ENCODE measurements at places on chromosomes 3 and 15.

DNA sequence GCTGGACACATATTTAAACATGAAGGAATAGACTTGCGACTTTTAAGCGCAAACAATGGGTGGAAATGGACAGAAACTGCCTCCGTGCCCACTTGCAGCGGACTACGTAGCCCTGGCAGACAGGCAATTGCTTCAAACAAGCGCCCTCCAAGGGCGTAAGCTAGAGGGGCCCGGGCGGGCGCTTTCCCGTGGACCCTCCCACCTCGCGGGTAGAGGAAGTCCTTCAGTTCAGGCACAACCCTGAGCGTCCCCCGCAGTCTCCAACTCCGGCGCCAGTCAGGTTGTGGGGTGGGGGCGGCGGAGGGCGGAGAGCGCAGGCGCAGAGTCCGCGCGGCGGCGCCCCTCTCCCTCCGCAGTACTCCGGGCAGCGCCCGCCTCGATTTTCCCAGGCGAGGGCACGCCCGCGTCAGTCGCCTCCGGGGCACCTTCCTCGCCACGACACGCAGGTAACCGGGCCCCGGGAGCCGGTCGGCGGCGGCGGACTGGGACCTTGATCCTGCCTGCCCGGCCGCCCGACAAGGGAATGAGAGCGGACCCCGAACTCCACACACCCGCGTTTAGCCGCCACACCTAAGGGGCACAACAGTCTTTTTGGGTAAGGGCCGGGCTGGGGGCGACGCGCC lies at the start of gene SLC35G2:
Gene SLC35G2 (plus strand): TSS at position 358 of the 623 bp plus-strand sequence. CDS start 35,335 bp downstream, outside the sequence.
- peak; percentile 32 for DNase-seq

DNA sequence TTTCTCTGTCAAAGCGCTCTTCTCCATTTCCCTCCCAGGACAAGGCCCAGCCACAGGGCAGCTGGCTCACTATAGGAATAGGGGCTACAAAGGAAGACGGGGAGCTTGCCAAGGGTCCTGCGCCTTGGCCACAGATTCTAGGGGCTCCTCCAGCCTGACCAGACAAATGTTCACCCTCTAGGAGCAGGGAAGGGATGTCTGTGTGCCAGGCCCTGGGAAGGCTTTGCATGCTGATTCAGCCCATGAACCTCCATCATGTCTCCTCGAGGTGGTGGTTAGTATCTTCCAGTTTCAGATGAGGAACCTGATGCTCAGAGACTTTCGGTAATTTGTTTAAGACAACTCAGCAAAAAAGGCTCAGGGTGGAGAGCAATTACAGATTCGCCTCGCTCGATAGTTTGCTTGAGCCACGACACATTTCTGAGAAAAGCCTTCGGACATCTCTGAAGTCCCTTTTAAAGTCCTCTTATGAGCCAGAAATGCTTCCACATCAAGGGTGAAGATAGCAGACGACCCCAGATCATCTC lies 110.0 kb downstream of the XXYLT1 start:
- no peak for DNase-seq

- peak; percentile 54 for DNase-seq
These were observed 50.8 kb upstream of the RPL32 start for GRCh38 chr3:12891985-12892839.

GRCh38 chr3:47896736-47897135 lies 93.8 kb downstream of the DHX30 start:
- no peak for DNase-seq

GRCh38 chr15:53918180-53919079 lies 59.8 kb upstream of the UNC13C start:
- no peak for DNase-seq

- DNase-seq, result peak; percentile 50
These were observed 23.7 kb downstream of the CFAP92 start for GRCh38 chr3:128969993-128970739.

DNA sequence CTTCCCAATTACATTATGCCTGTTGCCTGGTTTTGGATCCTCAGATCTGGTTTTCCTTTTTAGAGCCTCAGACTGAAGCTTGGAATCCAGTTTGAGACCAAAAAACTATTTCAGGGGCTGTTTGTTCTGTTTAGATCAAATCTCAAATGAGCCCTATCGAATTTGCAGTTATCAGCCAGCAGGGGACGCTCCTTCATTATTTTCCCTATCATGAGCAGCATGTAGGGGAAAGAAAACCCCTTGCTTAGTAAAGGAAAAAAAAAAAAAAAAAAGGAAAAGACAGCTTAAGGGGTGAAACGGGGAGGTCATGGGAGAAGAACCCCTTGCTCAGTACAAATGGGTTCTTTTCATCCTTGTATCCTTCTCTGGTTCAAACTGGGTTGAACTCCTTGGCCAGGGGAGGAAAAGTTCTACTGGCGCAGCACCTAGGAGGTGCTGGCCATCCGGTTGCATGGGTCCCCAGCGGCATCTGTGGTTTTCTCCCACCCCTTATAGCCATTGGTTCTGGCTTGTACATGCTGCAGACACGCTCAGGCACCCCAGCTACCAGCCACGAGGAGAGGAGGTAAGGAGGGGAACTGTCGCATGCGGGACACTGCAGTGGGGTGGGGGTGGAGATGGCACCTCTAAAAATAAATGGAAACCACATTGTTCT lies 1375.1 kb upstream of the ALCAM start:
- no peak for DNase-seq

- no peak for DNase-seq
These were observed 27.0 kb upstream of the IREB2 start for GRCh38 chr15:78411061-78411460.

DNA sequence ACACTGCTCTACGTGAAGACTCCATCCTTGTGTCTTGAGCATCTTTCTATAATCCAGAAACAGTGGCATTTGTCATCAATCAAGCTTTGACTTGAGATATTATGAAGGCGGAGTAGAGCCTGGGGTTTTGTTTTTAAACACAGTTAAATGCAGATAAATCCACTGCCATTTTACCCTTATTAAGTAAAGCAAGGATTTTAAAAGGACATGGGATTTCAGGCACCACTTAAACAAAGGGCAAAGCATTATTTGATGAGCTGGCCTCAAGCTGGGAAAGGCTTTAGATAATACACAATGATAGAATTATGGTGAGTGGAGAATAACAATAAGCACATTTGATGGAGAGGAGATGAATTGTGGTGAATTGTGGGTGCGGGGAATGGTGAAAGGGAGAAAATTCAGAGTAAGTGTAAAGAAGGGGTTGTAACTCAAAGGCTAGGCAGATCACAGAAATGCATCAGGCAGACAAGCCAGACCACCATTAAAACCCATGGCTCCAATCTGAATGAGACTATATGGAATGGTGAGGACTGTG lies 54.9 kb upstream of the GLCE start:
- DNase-seq, result no peak

DNA sequence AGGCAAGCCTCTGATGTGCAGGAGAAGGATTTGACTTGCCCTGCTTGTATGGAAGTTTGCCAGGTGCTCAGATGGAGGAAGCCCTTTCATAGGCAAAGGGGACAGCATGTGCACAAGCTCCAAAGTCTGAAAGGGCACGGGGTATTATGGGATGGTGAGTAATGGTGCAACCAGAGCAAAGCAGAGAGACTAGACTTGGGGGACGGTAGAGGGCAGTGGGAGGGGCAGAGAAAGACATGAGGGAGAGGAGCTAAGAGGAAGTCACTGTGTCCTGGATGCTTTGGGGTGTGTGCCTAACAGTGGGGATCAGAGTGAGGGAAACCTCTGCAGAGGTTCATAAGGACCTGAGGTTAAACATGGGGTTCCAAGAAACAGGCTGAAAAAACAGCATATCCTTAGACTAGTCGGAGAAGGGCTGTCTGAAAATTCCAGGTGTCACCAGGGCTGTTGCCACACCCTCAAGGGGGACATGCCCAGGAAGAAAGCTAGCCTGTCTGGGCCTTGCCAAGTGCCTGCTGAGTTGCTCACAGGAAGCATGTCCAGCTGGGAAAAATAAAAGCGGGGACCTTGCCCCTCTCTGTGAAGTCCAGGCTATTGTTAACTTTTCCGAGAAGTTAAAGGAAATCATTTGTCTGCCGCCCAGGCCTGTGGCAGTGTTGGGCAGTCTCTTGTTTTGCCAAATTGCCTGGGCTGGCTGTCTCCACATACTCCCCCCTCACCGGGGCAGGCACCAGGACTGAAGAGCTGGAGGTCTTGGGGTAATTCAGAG lies 47.1 kb downstream of the HRH1 start:
- no peak for DNase-seq

DNA sequence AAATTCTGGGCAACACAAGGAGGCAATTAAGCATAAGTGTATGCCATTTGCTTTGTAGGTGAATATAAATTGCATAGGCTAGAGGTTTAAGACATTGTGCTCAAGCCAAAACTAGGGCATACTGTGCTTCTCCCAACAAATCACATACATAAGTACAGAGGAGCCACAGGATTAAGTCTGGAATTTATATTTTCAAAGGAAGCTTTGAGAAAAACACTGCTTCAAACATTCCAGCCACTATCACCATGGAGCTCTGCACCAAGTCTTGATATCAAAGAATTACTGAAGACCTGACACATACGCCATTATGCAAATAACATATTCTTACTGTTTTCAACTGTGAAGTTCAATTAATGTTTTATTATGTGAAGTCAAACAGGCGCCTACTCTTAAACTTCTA lies 119.4 kb upstream of the NPHP3 start:
- DNase-seq, result no peak

GRCh38 chr3:13878281-13879101 lies 1.4 kb downstream of the WNT7A start:
- DNase-seq, result no peak

GRCh38 chr15:45486317-45486716 lies 36.2 kb downstream of the SLC30A4 start:
- no peak for DNase-seq

GRCh38 chr3:180391001-180391400 lies 211.0 kb upstream of the TTC14 start:
- no peak for DNase-seq

GRCh38 chr3:141779667-141780066 lies 16.5 kb downstream of the GRK7 start:
- DNase-seq, result no peak

DNA sequence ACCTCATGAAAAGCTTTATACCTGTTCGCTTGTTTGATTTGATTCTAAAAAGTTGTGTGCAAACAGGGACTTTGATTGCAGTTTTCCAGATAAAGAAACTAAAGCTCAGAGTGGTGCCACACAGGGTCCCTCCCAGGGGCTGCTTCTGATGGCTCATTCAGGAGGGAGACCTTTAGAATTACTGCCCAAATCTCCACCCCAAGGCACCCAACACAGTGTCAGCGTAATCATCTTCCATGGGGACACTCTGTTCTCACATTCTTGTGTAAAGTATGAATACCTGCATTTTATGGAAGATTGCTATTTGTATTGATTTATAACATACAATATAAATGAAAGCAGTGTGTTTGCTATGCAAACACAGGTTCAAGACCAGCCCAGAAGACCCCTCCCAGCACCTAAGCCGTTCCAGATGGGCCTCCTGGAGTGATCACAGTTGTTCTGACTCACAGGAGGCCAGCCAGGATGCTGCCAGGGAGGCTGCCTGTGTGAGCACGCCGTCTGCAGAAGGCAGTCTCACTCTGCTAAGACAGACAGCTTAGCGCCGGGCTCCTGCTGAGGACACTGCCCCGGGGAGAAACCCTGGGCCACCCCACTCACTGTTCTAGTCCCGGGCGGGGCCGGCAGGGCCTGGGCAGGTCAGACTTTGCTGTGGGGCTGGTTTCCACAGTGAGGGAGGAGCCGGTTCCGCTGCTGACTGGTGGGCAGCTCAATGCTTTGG lies 185.6 kb downstream of the FAM43A start:
- peak; percentile 49 for DNase-seq

GRCh38 chr3:28050885-28051284 lies 190.5 kb upstream of the CMC1 start:
- DNase-seq, result no peak

- DNase-seq, result no peak
These were observed 474.3 kb downstream of the RSL24D1 start for GRCh38 chr15:54722342-54722986.

DNA sequence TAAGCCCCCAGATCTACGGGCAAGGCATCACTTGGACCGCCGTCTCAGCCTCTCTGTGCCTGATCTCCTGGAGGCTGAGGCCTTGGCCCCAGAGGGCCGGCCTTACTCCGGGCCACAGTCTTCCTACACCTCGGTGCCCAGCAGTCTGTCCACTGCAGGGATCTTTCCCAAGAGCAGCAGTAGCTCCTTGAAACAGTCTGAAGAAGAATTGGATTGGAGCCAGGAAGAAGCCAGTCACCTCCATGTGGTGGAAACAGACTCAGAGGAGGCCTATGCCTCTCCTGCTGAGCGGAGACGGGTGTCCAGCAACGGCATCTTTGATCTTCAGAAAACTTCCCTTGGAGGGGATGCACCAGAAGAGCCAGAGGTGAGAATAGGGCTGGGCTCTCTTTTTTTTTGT lies 67.0 kb downstream of the MCTP2 start:
- peak; percentile 44 for DNase-seq

- no peak for DNase-seq
These were observed 65.9 kb upstream of the KLF13 start for GRCh38 chr15:31260646-31261265.

- DNase-seq, result no peak
These were observed 47.7 kb downstream of the BDH1 start for GRCh38 chr3:197508051-197508451.

GRCh38 chr15:76467136-76467535 lies 130.6 kb downstream of the ISL2 start:
- no peak for DNase-seq

- DNase-seq, result no peak
These were observed 39.7 kb upstream of the MYZAP start for GRCh38 chr15:57551715-57552677.

DNA sequence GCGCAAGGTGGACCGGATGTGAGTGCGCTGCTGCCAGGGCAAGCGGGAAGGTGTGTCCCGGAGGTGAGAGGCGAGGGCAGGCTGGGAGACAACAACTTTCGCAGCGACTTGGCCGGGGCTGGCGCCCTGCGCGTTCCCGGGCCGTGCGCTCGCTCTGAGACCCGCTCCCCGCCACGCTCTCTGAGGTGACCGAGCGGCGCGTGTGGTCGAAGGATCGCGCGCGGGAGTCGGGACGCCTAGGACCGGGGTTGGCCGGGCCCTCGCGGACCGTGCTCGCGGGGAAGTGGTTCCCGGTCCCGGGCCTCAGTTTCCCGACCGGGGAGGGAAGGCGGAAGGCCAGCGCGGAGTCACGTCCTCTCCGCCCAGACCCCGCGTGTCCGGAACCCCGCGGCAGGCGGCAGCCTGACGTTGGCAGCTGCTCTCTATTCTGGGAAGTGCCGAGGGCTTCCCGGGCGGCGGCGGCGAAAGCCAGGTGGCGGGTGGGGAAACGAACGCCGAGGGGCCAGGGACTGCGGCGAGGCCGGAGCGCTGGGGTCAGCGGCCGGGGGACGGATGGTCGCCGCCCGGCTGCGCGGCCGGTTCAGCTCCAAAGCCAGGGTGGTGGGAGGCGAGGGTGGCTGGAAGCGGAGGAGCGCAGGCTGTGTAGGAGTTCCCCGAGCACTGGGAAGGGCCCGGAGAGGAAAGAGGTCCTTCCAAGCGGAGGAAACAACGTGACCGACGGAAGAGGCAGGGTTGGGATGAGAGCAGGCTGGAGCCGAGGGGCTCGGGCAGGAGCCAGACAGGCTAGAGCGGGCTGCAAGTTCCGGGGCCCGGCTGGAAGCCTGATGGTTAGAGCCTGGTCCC lies 1.0 kb upstream of the IGF2BP2 start:
- peak; percentile 63 for DNase-seq

DNA sequence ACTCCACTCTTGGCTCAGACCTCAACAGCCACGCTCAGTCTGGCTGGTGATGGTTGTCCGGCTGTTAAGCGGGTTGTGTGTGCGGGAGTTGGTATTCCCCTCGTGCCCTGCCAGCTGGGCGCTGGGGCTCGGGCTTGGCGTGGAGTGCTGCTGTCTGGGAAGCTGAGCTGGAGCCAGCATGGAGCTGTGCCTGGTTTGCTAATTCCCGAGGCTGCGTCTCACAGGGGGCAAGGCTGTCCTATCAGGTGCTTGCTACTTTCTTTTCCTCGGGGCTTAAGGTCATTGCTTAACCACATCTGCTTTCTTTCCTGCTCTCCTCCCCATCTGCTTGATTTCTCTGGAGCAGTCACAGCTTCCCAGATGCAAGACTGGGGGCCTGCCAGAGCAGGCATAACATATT lies 29.9 kb downstream of the PDIA5 start:
- DNase-seq, result no peak

Measured in left lung (tissue), 14 donors.